Stimulated activated CD4-positive, alpha-beta T cell treated with anti-CD3 and anti-CD28 coated beads, Interleukin-4, amount 100 ng/mL, for 48 hours (primary cell): ENCODE measurements at places on chromosomes 12 and 14.
A peak's percentile ranks its signal among the peaks of the same experiment; 100 is the strongest.

DNA sequence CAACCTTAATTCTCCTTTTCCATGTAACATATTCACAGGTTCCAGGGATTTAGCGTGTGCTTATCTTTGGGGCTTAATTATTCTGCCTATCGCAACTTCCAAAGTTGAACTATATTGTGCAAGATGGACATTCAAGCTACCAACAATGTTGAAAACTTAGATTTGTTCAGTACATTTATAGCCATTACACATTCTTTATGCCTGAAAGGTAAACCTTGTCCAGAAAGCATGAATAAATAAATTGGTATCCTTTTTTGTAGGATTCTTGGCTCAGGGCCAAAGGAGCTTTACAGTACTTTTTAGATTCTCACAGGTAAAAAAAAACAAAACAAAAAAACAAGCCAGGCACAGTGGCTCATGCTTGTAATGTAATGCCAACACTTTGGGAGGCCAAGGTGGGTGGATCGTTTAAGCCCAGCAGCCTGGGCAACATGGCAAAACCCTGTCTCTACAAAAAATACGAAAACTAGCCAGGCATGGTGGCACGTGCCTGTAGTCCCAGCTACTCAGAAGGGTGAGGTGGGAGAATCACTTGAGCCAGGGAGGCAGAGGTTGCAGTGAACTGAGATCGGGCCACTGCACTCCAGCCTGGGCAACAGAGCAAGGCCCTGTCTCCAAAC is 3.3 kb downstream of the C12orf56 start:
- no peak for DNase-seq

- DNase-seq = no peak
Observed at GRCh38 chr14:48125654-48126053, 450.2 kb upstream of the MDGA2 start.

DNA sequence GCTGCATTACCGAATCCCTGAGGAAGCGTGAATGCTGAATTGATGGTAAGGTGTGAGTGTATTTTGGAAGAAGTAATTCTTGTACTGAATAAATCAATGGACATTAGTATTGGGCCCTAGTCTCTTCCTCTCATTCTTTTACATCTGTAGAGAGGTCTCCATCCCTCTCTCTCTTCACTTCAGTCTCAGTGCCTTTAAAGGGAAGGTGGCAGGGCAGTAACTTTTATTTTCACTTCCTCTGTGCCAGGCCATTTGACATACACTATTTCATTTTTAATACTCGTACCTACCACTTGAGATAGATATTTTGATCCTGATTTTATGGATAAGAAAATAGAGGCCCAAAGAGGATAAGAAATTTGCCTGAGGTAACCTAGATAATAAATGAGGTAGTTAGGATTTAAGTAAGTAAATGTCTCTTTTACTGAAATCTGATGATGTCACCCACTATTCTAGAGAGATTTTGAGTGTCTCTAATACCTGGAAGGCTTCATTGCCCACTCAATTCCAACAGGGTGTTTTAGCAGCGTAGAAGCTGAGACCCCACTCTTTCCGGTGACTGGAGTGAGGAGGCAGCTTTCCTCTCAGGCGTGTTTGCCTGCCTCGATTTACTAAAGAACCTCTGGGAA is 177.9 kb upstream of the PRICKLE1 start:
- no peak for DNase-seq

GRCh38 chr14:103846543-103847450 is 578 bp downstream of the PPP1R13B start:
- no peak for DNase-seq

DNA sequence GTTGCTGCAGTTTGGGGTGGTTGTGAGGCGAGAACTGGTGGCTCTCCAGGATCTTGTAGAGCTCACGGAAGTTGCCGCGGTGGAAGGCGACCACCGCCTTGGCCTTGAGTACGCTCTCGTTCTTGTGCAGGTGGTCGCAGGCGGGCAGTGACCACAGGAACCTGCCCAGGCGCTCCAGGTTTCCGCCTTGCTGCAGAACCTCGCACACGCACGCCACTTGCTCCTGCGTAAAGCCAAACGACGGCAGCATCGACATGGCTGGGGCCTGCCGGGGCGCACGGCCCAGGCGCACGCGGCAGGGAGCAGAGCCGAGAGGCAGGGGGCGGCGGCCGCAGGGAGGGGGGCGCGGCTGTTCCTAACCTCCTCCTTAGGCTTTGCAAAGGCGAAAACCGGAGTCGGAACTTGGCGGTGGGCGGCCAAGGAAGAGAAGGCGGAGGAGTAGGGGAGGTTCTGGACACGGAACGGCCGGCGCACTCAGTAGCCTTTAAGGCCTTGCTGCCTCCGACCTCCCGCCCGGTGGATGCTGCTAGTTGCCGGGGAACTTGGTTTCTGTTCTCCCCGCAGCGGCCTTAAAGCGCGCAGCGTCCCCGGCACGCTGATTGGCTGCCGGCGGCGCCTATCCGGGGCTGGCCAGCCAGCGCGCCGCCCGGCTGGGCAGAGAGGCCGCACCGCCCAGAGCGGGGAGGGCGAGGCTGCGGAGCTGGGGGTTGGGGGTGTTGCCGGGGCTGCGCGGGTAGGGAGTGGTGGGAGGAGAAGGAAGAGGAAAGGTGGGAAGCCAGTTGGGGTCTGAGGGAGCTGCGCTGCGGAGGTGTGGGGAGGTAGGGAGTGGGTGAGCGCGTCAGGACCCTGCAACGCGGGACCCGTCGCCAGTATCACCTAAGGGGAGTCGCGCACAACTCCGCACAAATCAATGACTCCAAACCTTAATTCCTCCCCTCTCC is at the start of gene SIX1:
SIX1 (minus strand) TSS at position 544 of the 941 bp plus-strand sequence; CDS start at position 256, 288 bp downstream.
- no peak for DNase-seq

DNA sequence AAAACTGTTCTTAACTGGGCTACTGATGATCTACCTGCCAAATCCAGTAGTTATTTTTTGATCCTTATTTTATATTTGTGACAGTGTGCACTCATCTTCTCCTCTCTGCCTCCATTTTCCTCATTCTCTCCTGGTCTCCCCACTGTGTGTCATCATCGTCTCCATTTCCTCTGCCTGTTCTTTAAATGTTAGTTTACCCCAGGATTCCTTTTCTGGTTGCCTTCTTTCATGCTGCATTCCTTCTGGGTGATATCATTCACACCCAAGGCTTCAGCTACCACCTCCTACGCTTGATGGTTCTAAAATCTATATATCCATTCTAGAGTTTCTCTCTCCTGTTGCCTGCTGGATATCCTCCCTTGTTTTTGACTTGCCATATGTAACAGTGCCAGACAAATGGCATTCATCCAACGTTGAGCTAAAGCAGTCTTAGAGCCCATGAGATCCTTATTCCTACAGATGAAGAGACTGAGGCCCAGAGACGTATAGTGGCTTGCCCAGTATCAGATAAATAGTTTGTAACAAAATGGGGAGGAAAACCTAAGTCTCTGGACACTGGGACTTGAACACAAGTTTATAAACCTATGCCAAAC is 109.5 kb downstream of the DIP2B start:
- DNase-seq = no peak

DNA sequence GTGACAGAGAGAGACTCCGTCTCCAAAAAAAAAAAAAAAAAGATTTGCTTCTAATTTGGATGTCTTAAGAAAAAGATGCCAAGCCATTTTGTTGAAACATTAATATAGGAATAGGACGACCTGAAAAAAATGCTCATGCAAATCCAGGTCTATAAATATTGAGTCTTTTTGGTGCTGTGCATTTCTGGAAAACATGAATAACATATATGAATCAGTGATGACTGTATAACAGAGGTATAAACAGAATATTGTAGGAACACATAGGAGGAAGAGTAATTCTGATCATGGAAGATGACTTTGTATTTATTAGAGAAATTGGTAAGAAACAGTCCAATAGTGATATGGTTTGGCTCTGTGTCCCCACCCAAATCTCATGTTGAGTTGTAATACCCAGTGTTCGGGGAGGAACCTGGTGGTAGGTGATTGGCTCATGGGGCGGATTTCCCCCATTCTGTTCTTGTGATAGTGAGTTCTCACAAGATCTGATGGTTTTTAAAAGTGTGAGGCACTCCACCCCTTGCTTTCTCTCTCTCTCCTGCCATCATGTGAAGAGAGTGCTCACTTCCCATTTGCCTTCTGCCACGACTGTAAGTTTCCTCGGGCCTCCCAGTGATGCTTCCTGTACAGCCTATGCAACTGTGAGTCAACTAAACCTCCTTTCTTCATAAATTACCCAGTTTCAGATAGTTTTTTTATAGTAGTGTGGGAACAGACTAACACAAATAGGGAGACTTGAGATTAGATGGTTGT is 3.0 kb upstream of the SRSF5 start:
- DNase-seq = peak; percentile 40

GRCh38 chr14:63952053-63952932 is 99.5 kb downstream of the SYNE2 start:
- no peak for DNase-seq

GRCh38 chr12:91099341-91099740 is 12.0 kb downstream of the LUM start:
- no peak for DNase-seq

- DNase-seq = no peak
Observed at GRCh38 chr12:57513266-57513665, 7.0 kb downstream of the DDIT3 start.

DNA sequence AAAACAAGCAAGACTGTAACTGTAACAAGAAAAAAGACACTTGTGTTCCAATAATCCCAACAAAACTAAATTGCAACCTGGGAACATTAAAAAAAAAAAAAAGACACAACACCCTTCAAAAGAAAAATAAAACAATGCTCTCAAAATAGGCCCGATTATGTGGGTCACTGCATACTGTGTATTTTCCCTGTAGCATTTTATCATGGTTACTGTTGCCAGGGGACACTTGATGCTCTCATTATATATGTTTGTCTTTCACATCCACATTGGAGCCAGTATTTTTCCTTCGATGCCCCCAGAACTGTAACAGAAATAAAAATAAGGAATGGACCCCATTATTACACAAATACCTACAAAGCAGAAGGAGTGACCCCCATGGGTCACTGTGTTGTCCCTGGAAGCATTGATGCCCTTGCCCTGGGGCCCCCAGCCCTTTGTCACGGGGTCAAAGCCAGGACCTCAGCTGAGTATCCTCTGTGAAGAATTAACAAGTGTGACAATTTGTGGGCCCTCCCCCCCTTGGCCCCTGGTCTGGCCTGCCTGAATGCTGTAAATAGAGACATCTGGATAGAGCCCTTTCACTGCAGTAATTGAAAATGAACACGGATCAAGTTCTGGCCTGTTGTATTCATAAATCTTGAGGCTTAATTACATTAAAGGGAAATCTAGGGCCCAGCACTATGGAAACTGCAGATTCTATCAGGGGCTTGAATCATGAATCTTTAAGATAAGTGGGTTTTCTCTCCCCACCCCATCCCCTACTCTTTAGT is 72.8 kb downstream of the C12orf42 start:
- no peak for DNase-seq

GRCh38 chr14:20551606-20552005 is 9.2 kb downstream of the RNASE9 start:
- no peak for DNase-seq

- no peak for DNase-seq
Observed at GRCh38 chr12:66668311-66668710, 10.6 kb downstream of the GRIP1 start.

- no peak for DNase-seq
Observed at GRCh38 chr14:80862541-80862940, 79.0 kb downstream of the CEP128 start.

DNA sequence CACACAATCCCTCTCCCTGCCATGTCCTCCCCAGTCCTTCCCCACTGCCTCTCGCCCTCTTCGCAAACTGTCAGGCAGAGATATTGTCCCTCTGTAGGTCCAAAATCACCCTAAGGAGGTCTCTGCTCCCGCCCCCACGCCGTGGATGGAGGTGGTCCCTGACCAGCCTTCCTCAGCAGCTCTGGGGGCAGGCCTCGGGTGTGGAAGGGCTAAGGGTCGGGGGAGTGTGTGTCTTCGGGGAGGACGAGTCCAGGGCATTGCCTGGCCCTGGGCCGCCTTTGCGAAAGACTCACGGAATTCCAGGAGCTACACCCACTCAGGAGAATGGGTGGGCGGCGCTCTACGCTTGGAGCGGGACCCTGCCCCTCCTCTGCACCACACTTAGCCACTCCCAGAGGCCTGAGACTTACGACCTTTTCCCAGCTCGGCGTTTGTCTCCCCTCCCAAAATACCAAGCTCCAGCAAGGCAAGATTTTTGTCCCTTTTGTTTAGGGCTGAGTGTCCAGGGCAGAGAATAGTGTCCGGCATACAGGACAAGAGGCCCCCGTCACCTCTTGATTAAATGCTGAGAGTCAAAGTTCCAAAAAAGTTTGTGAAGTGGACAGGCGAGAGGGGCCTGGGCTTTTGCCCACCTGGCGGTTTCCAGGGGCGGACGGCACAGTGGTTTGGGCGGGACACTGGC is 881 bp downstream of the PYGL start:
- DNase-seq = no peak

GRCh38 chr14:76887191-76887590 is 61.0 kb downstream of the LRRC74A start:
- DNase-seq = no peak

- no peak for DNase-seq
Observed at GRCh38 chr14:54312166-54312801, 84.5 kb upstream of the CDKN3 start.

- DNase-seq = no peak
Observed at GRCh38 chr12:19148860-19149259, 19.3 kb downstream of the PLEKHA5 start.

DNA sequence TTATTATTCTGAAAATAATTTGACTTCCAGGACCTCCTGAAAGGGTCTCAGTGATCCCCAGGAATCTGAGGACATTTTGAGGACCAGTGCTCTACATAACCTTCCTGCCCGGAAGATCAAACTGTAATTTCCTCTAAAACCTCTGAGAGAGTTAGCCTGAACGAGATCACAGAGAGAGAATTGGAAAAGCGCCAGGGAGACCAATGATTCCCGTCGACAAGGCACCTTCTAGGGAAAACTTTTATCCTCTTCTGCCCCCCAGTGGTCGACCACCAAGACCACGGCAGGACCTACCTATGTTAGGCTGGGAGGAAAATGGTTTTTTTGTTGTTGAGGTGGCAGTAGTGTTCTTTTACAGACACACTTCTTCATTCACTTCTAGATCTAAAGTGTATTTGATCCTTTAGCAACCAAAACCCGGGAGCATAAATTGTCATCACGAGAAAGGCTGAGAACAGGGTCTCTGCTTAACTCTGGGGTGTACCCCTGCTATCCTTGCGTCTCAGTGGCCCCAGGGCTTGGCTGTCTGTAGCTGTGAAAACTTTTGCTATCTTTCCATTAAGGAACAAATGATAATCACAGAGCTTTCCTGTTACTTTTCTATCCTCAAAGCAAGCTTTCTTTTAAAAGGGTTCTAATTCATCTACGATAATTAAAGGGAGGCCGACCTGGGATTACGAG is 62.9 kb upstream of the NID2 start:
- DNase-seq = peak; percentile 41

DNA sequence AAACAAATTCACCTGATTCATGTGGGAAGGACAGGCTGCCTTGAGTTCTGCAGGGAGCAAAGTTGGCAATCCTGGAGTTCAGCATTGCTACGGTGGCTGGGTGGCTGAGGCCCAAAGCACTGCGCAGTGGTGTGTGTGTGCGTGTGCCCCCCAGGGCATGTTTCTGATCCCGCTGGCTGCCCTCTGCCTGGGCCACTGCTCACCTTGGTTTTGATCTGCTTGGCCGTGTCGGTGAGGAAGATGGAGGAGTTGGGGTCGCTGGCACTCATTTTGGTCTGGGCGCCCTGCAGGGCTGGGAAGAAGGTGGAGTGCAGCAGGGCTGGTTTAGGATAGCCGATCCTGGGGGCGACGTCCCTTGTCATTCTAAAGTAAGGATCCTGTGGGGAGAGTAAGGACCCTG is 19.1 kb downstream of the SLC25A47 start:
- DNase-seq = no peak

GRCh38 chr12:89173096-89173495 is 179.2 kb downstream of the DUSP6 start:
- no peak for DNase-seq

GRCh38 chr14:26527095-26527494 is 70.7 kb downstream of the NOVA1 start:
- DNase-seq = no peak
